Naive thymus-derived CD4-positive, alpha-beta T cell (primary cell): ENCODE measurements at places on chromosomes 12 and 14.

DNA sequence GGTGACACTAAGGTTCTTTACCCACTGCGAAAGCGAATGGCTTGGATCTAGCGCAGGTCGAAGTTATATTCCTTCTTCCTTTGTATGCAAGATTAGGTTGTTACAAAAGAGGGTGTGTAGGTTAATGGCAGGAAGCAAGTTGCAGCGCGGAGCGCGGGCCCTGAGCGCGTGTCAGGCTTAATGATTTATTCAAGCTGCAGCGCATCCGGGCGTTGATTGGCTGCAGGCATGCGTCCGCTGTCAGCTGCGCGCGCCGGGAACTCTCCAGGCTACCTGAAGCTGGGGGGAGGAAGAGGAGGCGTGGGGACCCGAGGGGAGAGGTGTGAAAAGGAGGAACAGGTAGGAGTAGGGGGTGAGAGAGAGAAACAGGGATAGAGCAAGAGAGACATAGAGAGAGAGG is 7.4 kb downstream of the ASCL1 start:
- DNase-seq: no peak

DNA sequence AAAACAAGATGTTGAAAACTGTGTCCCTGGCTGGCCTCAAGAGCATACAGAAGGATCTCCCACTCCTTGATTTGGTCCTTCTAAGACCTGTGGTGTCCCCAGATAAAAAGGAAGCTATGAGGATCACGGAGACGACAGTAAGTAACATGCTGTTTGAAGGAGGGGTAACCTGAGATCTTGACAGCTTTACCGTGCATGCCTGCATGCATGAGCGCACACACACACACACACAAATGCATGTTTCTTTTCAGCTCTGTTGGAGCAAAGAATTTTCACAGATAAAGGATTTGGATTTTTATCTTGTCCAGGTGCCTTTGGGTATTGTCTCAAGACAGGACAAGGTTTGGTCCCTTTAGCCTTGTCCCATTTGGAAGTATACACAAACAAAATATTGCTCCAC is 411.6 kb upstream of the CCDC196 start:
- no peak for DNase-seq

GRCh38 chr12:103687253-103687652 is 100.2 kb downstream of the STAB2 start:
- DNase-seq: no peak

GRCh38 chr12:91109148-91109564 is 2.1 kb downstream of the LUM start:
- DNase-seq: no peak

DNA sequence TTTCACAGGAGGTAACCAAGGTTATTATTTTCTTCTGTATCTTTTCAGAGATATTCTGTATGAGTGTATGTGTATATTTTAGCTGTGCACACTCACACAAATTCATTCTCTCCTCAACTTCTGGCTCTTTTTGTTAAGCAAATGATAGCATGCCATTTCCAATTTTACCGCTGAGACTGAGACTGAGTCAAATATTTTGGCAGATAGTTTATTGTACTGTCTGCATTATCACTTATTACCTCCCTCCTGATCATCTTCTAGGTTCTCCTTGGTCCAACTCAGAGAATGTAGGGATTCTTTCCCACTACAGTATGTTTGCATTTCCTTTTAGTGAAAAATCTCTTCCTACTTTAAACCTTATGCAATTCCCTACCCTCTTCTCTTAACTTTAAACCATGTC is 33.3 kb downstream of the DACT1 start:
- no peak for DNase-seq
